Right forelimb (tissue), 1 donor: ENCODE measurements at places on chromosomes 16 and 17.

GRCh38 chr16:30957456-30958174, at the start of gene SETD1A:
Gene SETD1A, plus strand, starts transcription at chr16:30957754. Its CDS starts 978 bp downstream, at chr16:30958732.
- peak; percentile 97 for DNase-seq

DNA sequence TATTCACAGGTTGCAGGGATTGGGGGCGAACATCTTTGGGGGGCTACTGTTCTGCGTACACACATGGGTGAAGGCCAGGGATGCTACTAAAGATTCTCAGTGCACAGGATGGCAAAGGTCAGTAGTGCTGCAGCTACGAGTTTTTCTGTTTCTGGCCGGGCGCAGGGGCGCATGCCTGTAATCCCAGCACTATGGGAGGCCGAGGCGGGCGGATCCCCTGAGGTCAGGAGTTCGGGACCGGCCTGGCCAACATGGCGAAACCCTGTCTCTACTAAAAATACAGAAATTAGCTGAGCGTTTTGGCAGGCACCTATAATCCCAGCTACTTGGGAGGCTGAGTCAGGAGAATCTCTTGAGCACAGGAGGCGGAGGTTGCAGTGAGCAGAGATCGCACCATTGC, 3.9 kb upstream of the ZNF598 start:
- no peak for DNase-seq

GRCh38 chr16:67302970-67303369, 23.6 kb downstream of the KCTD19 start:
- no peak for DNase-seq

DNA sequence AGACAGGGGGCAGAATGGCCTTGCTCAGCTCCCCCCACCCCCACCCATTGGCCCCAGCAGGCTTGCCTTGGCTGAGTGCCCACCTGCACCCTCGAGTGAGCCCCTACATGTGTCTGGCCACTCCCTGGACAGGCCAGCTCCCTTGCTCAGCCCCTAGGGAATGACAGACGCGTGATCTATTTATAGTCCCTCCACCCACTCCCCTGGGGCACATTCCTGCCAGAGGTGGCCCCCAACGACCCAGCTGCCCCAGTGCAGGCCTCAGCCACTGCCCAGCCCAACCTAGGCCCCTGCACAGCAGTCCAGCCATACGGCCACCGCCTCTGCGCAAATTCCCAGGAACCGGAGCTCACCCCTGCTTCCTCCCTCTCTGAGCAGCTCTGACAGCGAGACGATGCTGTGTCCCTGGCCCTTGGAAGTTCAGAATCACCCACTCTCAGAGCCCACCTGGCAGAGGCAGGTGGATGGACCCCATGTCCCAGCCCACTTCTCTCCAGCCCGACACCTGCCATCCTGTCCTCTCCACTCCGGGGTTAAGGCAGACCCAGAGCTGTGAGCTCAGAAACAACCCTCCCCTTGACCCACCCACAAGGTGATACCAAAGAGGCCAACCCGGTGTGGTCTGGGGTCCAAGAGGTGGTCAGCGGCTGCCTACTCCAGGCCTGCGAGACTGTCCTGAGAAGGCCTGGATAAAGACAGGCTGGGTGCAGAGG, 11.5 kb upstream of the P2RX1 start:
- no peak for DNase-seq

GRCh38 chr17:60345233-60345632, 46.7 kb downstream of the USP32 start:
- no peak for DNase-seq

DNA sequence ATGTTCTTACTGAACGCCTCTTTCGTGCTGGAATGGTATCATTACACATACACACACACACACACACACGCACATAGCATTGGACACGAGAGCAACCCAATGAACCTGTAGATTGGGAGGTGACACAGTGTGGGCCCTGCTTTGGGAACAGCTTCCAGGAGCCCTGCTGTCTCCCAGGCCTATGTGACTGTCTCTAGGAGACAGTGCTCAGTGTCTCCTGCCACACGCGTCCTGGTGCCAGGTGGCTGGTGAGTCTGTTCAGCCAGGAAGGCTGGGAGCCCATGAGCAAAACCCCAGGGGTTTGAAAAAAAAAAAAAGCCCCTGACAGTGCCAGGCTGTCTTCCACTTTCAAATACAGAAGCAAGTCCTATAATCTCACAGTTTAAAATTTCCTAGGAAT, 2.4 kb upstream of the SPOP start:
- no peak for DNase-seq

GRCh38 chr17:56717471-56717870, 116.2 kb downstream of the C17orf67 start:
- DNase-seq = no peak

- DNase-seq = no peak
These were observed 3.5 kb downstream of the SMTNL2 start for GRCh38 chr17:4587803-4588202.

DNA sequence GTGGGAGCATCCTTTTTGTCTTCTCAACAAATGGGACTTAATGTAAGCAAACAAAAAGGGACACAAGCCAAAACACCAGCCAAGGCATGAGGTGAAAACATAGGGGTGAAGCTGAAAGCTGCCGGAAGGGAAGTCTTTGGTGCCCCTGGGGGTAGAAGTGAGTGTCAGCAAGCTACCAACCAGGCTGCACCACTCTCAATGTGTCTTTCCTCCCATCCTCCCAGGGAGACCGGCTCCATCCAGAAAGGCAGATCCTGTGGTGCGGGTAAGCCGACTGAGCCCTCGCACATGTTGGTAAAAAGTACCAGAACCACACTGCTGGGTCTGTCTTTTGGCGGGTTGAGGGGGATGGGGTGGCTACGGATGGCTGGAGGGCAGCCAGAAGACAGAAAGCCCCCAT, 52.0 kb upstream of the SREBF1 start:
- DNase-seq = no peak

GRCh38 chr16:68083861-68084503, 1.2 kb upstream of the NFATC3 start:
- DNase-seq = no peak

DNA sequence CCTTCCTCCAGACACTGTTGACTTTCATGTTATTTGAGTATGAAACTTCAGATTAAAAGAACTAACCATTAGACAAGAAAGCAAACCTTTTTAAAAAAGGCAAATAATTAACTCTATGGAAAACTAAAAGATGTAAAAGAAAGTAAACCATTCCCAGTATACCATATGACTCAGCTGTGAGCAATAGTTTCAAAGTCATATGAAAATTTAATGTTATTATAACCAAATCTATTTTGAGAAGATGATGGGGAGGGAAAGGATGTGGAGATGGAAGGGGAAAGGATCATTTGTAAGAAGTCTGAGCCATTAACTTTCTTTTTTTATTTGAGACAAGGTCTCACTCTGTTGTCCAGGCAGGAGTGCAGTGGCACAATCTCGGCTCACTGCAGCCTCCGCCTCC, 131.8 kb downstream of the IRX5 start:
- DNase-seq = no peak

DNA sequence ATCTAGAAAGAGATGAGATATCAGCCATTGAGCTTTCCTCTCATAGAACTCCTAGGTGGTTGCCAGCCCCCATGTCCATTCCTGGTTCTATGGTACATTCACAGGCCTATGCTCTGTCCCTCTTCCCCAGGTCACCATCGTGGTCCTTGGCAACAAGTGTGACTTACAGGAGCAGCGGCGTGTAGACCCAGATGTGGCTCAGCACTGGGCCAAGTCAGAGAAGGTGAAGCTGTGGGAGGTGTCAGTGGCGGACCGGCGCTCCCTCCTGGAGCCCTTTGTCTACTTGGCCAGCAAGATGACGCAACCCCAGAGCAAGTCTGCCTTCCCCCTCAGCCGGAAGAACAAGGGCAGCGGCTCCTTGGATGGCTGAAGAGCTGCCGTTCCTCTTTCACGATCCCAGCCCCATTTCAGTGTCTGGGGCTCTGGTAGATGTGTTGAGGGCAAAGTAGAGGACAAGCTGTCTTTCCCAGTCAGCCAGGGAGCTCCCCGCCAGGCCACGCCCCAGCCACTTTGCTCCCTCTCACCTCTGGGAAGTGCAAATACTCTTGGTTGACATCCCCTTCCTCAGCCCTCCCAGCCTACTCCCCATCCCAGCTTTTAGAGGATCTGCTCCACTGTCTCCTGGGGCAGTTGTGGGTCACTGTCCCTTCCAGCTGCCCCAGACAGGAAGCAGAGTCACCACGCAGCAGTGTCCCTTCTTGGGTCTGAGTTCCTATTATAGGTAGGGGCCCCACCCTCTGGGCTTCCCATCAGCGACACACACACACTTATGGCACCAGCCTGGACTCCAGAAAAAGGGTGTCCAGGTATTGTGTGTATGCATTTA, 3.8 kb downstream of the NKIRAS2 start:
- DNase-seq = no peak

- no peak for DNase-seq
These were observed 33.1 kb downstream of the ABR start for GRCh38 chr17:1146561-1147265.

GRCh38 chr17:76095943-76096342, 7.6 kb downstream of the EXOC7 start:
- DNase-seq = no peak

GRCh38 chr16:84065536-84066132, 23.0 kb upstream of the SLC38A8 start:
- no peak for DNase-seq

DNA sequence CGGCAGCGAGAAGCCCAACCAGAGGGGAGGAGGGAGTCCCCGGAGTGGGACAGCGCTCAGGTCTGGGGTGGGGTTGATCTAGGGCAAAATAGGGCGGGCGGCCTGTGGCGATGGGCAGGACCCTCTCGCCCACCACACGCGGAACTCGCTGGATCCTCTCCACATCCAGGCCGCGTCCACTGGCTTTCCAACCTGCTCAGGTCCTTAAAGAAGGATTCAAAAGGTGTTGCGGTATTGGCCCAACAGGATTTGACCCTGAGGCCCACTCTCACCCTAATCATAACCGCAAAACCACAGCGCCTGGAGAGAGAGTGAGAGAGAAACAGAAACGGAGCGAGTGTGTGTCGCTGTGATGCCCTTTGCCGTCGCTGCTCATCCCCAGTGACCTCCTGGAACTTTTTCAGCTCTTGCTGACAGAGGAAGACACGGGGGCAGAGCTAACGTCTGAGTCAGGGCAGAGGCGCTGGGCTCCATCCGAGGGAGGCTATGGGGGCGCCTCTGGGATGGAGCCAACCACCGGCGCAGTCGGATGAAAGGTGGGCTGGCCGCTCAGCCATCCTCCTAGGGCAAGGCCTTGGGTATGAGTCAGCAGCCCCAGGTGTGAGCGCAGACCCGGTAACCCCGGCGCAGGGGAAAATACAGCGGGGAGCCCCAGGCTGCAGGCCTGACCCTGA, 16.7 kb upstream of the OR1F1 start:
- no peak for DNase-seq

DNA sequence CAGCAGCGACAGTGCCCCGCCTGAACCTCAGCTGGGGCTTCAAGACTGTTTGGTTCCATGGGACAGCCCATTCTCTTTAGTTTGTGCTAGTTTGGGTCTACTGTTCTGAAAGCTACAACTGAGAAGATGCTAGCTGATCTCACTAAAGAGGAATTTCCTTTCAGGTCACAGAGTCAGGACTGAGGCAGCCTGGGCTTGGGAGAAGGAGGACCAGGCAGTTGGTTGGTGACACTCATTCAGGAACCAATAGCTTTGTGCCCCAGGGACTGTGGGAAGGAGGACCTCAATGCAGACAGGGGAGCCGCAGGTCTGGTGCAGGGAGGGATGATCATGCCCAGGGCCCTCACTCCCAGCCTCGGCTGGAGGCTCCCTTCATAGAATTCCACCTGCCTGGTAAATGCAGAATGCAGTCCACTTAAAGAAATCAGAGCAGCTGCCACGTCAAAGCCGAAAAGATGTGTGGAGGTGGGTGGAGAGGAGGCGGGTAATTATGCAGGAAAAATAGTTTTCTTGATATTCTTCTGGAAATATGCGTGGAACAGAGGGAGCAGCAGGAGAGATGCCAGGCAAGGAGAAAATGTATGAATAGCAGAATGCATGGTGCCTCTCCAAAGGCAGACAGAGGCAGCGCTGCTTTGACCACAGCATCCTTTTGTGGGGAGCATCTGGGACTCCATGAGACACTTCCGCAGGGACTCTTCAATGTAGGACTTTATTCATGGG, 32.6 kb upstream of the ZFP90 start:
- no peak for DNase-seq

DNA sequence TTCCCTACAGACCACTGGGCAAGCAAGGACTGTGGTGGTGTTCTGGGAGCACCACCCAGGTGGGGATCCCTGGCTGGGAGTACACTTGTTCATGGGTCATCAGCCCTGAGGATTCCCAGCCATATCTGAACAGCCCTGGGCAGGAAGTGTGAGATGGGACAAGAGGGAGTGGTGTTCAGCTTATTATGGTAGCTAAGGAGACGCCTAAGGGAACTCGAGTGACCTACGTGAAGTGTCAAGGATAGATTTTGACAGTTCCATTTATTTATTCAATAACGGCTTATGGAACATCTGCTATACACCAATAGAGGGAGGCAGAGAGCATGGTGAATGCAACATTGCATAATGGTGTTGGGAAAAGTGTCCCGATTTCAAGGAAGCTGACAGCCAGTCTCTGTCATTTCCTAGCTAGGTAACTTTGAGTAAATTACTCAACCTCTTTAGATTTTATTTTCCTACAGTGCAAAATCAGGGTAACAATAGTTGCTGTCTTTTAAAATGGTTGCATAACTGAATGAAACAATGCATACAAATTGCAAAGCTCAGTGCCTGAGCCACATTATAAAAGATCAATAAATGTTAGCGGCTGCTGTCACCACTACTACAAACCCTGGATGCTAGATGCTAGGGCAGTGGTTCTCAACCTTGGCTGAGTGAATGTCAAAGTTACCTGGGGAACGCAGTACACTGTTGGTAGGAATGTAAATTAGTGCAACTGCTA, 534.1 kb downstream of the GRIN2A start:
- no peak for DNase-seq

DNA sequence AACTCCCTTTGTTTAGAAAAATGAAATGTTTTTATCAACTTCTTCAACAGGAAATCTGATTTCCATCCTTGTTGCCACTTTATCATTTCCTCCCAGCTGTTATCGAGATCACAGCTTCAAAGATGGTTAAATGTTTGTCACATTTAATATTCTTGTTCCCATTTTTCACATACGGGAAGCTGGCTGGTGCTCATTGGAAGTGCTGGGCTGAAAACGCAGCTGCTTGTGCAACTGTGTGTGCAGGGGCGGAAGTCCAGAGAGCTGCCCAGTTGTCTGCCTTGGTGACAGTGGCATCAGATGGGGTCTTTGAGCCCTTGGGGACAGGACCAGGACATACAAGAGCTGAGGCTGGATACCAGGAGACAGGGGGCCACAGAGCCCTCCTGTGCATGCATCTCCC, 549.2 kb upstream of the CDH11 start:
- no peak for DNase-seq
